ENCODE measurements at places on chromosomes 2 and 18.

DNA sequence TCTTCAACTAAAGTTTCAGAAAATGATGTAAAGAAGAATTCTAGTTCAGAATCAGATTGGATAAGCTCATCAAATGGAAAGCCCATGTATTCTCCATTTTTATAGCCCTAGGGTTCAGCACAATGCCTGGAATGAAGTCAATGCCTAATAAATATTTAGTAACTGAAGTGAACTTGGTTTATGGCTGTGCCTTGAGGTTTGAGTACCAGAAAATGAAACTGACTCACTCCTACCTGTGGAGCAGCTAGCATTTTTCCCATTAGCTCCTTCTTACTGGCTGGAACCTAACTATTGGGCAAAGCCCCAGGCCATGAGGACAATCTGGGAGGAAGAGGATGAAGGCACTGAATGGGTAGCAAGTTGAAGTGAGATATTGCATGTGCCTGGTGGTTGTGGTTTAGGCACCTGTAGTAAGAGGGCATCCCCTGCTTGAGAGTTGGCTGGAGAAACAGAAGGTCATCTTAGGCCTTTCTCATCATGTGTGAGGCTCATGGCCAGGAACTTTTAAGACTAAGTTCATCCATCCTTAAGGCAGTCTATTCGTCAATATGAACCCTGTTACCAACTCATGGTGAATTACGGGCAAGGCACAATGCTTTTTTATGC, 85.0 kb upstream of the LYPD1 start:
- no peak for DNase-seq

GRCh38 chr2:13921245-13921644, 711.3 kb upstream of the LRATD1 start:
- no peak for DNase-seq

GRCh38 chr2:207330912-207331311, 165.2 kb upstream of the KLF7 start:
- peak; percentile 77 for DNase-seq

DNA sequence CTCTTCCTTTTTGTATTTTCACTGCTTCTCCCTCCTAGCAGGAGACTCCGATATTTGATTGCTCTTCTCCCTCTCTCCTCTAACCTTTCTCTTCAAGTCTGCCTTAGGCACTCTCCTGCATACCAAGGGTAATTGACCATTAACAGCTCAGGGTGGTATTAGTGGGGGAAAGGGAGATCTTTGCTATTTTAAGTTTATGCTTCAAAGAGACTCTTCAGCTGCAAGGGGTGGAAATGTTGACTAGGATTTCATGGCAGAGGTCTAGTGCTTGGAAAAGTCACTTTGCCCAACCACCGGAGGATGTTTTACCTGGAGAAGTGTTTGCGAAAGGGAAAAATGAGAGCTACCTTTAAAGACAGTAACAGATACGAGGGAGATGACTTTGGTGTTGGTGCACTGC, 453.7 kb downstream of the SLC4A3 start:
- no peak for DNase-seq

DNA sequence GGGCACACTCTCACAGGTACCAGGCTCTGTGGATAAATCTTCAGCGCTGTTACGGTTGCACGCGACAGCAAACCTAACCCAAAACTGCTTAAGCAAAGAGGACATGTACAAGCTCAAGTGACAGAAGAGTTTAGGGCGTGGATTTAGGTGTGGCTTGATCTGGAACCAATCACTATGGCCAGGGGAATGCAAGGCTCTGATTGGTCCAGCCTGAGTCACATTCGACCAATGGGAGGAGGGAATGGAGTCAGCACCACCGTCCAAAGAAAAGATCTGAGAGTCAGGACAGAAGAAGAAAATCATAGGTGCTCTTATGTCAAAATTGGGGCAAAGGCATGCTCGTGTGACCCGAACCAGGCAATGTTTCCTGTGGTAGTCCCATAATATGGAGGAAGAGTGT, 139.0 kb downstream of the TRIM43 start:
- DNase-seq, result no peak

DNA sequence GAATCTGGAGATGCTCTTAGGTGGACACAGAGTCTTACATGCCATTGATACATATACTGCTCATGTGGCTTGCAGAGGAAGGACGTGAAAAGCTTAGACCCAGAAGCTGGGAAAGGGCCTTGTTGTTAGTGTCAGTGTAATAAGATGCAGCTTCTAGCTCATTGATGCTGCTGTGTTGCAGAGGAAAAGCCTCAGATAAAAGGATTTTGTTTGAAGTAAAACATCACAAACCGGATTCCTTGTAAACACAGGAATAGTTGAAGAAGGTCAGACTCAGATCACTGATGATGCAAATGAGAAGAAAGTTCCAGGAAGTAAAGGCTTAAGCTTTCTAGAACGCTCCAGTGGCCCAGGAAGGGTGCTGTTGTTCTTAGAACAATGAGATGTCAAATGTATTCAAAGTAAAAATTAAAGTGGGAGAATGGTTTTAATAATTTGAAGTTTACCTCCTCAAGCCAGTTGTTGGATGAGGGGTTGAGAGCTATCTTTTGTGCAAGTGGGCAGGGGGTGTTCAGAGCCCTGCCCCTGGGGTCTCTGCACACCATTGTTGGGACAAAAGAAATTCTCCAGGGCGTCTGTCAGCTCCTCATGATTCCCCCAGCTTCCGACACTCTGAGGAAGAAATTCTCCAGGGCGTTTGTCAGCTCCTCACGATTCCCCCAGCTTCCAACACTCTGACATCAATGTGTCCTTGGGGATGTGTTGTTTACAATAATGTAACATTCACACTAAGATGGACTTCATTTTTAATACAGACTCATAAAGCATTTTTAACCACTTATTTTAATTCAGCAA, 61.3 kb upstream of the CHMP1B start:
- no peak for DNase-seq
